ENCODE measurements at places on chromosomes 7 and 10.

DNA sequence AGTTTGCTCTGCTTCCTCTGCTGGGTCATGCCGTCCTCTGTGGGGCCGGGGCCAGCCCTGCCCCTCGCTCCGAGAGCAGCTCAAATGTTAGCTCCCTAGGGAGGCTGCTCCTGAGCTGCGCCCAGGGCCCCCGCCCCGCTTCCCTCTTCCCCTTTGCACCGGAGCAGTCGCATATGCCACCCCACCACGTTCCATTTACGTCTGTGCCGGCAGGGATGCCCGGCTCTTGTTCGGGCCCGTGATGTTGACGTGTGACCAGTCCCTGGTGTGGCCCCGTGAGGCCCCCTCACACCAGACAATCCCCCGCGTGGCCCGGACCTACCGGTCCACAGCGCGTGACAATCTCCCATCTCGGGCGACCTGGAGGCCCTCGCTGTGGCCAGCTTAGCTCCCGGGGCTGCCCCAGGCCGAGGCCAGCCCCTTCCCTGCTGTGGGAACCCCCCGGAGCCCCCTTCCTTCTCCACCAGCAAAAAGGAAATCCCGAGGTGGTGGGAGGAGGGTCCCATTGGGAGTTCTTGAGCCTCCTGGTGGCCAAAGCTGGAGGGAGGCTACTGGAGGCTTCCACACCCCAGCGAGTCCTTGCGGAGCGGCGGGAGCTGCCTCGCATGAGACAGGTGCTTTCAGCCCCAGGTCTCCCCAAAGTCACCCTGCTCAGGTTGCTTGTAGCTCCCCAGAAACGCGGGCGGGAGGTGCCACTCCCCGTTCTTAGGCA, 15.2 kb downstream of the FAM20C start:
- no peak for DNase-seq

GRCh38 chr7:37918526-37918925, 1.9 kb upstream of the SFRP4 start:
- no peak for DNase-seq

GRCh38 chr10:28585076-28585475, 52.2 kb downstream of the WAC start:
- no peak for DNase-seq

- no peak for DNase-seq
These were observed 138.9 kb downstream of the GRK5 start for GRCh38 chr10:119346095-119346832.

DNA sequence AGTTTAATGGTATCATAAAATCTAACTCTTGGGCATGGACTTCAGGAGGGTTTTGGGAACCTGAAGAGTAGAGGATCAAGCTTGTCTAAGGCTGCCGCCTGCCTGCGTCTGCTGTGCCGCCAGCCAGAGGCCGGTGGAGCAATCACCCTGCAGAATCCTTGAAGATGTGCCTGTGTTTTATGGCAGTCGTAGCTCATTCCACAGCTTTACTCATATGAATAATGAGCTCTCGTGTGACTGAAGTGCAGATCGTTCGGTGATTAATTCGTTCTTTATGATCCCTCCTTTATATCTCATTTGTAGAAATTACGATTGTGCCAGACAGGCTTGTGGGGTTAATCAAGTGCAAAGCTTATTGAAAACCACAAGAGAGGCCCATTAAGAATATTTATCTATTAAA, 100.8 kb downstream of the ACTR3B start:
- DNase-seq: no peak

- no peak for DNase-seq
These were observed 70.8 kb downstream of the PARP12 start for GRCh38 chr7:139991911-139992310.

GRCh38 chr10:100350914-100351485, 4.0 kb downstream of the SCD start:
- no peak for DNase-seq

GRCh38 chr7:17099083-17099973, 199.1 kb upstream of the AHR start:
- no peak for DNase-seq

DNA sequence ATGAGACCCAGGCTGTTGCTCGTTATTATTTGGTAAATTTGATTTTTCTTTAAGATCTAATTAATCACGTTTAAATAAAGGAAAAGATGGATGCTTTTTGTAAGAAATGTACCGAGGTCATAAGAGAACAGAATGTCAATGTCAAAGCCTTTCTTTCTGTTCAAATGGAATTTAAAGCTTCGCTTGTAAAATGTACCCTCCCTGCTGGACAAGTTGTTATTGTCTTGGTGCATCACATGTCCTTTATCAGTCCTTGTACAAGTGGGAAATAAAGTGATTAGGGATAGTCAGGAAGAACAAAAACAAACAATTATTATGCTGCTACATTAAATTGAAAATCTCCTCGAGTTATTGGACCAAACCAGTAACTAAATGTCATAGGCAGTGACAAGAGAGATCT, 363.2 kb downstream of the PHTF2 start:
- no peak for DNase-seq

DNA sequence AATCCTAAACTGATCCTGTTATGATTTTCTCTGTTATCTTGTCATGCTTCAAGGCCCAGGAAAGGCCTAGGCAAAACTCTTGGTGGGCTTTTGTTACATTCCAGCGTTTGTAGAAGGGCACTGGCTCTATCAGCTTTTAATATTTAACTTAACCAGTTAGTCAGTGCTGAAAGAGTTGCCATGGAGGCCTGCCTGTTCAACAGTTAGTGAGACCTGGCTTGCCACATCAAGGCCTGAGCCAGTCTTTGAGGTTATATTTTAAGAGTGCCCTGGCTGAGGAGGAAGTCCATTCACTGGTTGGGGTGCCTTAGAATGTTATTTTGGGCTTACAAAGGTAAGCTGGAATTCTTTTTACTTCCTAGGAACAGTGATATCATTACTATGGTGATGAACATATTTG, 144.1 kb upstream of the NRG3 start:
- DNase-seq: no peak

DNA sequence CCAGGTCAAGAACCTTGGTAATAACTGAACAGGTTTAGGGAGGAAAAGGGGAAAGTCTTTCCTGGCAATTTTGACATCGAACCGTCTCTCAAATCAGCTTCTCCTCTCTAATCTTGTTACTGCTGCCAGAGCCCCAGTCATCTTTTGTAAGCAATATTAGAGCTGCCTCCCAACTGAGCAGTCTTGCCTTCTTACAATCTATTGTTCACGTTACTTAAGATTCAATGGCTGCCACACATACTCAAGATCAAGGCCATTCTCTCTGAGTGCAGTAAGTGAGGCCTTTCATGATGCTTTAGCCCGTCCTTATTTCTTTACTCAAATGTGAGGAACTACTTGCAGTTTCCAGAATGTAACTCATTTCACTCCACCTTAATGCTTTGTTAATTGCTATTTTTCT, 12.4 kb downstream of the NET1 start:
- DNase-seq: no peak

- DNase-seq: no peak
These were observed 57.6 kb downstream of the USP6NL start for GRCh38 chr10:11553773-11554381.

DNA sequence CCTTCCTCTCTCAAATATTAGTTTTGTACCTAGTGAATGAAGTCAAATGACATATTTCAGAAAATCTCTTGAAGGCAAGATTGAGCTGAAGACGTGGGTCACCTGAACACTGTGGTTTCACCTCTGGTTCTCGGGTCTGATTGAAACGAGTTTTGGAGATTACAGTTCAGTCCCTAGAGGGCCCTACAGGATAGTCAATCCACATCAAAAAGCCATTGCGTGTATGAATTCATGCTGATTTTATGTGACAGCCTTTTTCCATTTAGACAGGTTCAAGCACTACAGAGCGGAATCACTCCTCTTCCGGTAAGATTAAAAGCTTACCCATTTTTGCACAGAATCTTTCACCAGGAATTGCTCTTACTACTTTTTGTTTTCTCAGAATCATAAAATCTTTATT, 62.2 kb downstream of the VIM start:
- no peak for DNase-seq

DNA sequence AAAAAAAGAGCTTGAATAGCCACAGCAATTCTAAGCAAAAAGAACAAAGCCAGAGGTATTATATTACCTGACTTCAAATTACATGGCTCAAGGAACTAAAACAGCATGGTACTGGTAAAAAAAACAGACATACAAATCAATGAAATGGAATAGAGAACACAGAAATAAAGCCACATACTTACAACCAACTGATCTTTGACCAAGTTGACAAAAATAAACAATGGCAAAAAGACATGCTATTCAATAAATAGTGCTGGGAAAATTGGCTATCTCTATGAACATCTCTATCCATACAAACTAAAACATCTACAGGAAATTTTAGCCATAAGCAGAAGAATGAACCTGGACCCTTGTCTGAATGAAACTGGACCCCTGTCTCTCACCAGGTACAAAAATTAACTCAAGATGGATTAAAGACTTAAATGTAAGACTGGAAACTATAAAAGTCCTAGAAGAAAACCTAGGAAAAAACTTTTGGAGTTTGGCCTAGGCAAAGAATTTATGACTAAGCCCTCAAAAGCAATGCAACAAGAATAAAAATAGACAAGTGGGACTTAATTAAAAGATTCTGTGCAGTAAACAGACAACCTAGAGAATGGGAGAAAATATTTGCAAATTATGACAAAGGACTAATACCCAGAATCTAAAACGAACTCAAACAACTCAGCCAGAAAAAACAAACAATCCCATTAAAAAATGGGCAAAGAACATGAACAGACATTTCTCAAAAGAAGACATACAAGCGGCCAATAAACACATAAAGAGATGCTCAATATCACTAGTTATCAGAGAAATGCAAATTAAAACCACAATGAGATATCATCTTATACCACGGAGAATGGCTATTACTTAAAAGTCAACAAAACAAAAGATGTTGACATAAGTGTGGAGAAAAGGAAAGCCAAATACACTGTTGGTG, 72.8 kb upstream of the DDC start:
- DNase-seq: no peak

- DNase-seq: no peak
These were observed 186.4 kb downstream of the GATA3 start for GRCh38 chr10:8240861-8241260.

GRCh38 chr10:21526188-21526859, 842 bp upstream of the SKIDA1 start:
- DNase-seq: peak; percentile 81

DNA sequence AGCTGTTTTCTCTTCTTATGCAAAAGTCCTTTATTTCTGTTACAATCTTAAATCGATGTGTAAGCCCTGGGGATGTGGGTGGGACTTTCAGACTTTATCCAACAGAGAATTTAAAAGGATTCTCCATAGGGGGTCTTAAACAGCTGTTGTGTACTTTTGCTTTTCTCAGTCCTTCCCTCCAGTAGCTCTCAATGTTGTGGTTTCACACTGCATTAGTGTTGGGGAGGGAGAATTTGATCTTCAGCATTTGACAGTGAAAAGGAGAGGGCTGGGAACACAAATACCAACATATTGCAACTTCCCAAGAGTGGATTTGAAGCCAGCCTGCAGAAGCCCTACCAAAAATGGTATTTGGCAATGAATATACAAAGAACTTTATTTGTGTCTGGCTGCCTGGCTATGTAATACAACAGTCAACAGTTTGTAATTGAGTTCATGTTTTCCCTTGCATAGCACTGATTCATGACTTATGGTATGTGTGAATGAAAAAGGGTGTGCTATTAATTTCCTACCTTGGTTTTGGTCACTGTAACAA, 80.1 kb upstream of the CAPZA2 start:
- DNase-seq: no peak

DNA sequence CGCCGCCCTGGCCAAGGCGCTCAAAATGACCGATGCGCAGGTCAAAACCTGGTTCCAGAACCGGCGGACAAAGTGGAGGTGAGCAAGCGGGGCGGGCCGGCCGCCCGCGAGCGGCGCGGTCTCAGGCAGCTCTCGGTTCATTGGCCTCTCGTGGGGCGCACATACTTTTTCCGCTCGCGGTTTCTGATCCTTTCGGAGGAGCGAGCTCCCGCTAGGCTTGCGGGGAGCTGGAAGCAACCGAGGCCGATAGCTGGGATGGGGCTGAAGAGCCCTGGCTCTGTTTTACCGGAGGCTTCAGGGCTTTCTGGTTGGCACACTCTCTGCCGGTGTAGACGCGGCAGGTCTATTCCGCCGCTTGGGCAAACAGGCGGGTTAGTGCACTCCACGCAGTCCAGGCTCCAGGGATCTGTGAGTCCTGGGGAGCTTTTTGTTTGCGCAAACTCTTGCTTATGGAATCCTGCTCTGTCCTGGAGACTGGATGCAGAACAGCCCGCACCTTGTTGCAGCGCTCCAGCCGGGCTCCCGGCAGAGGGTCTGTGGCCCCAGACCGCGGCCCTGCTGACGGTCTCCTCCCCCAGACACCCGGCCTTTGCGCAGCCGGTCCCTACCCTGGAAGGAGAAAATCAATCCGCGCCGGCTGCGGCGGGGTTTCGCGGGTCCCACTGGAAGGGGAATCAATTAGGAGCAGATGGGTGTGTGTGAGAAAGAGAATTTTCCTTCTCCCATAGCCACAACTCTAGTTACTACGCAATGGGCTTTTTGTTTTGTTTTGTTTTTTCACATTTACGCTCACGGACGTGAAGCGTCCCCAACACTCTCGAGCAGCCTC, 3.4 kb downstream of the TLX1 start:
- no peak for DNase-seq

DNA sequence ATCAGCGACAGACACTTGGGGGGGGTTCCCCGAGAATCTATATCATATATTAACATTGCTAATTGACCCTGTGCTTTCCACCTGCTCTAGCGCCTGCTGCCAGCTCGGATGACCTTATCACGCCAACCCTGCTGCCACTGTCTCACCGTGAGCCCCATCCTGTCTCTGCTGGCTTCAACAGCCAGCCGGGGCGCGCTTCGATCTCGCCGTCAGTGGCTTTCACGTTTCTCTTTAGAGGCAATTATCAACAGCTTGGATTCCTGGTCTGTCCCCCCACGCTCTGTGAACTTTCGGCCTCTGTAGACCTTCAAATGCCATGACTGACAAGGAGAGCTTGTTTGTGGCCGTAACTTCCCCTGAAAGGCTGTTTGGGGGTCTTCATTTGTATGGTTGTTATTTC, 123.0 kb downstream of the EBF3 start:
- DNase-seq: no peak

- DNase-seq: no peak
These were observed 103.8 kb downstream of the SORBS1 start for GRCh38 chr10:95457319-95457886.

DNA sequence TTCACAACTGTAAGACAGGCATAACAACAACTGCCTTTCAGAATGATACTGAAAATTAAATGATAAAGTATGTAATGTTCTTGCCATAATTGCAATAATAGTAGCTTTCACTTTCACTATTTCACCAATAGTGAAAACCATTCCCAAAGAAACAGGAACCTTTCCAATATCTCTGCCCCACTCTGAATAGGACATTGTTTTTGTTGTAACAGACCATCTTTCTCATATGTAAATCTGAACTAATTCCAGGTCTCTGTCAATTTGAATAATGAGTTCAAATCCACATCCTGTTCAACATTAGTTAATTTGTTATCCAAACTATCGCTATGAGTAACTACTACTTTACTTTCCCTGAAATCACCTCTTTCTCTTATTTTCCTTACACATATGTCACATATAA, 148.0 kb downstream of the LRRN3 start:
- DNase-seq: no peak
